ENCODE measurements at places on chromosomes 16 and 17.
A peak's percentile ranks its signal among the peaks of the same experiment; 100 is the strongest.

- no peak for DNase-seq
These were observed 7.6 kb upstream of the RPH3AL start for GRCh38 chr17:360092-360750.

- DNase-seq, result no peak
These were observed 43.7 kb downstream of the TMEM132E start for GRCh38 chr17:34622862-34623623.

GRCh38 chr17:55635253-55635914, 87.3 kb downstream of the TMEM100 start:
- no peak for DNase-seq

DNA sequence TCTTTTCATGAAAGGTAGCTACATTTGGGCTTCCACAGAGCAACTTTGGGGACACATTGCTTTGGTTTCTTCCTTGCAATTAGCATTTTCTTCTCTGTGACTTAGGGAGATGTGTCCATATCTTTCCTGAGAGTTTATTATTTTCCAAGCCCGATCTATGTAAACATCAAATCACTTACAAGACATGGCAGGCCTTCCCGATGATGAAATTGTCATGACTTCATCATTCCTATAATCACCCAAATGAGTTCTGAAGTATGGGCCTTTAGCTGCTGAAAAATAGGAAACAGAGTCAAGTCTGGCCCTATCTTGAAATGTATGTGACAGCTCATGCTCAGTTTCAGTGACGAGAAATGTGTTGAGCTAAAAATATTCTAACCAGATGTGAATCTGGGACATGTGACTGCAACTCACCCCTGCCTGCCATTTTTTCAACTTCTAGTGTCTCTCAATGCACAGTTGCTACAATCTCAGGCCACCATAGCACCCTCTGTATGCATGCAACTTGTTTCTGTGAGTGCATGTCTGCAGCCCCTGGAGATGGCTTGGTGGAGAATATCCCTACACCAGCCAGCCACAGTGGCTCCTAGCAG, 199.6 kb upstream of the MAF start:
- no peak for DNase-seq

DNA sequence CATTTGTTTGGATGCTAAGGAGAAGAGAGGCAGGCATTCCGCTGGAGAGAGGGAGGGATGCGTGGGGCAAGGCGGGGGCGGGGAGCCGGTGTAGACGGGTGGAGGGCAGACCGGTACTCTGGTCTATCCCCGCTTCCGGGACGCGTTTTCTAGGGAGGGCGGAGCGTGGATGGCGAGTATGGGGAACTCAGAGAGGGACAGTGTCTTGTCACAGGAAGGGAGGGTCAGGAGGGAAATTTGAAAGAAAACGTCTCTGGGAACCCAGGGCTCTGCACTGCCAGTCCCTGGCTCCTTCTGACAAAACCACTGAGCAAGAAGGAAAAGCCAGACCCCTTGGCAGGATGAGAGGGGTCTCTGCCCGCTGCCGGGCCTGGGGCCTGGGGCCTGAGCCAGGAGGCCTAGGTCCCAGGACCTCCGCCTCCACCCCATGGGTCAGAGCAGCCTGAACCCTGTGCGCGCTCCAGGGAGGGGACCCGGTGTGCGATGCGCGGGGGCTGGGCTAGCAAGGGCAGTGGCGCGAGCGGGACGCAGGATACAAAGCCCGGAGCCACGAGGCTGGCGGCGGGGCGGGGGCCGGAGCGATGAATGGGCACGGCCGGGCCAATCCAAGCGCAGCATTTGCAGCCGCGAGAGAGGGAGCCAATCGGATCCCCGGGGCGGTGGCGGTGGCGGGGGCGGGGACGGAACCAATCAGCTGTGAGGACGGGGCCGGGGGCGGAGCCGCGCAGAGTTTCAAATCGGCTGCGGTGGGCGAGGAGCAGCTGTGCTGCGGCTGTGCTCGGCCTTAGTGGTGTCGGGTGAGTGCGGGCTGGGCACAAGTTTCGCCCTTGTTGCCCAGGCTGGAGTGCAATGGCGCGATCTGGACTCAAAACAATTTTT, at the start of gene PIMREG:
TSS of gene PIMREG (plus strand) at position 764 of the 879 bp plus-strand sequence. CDS start 656 bp downstream, outside the sequence.
- peak; percentile 90 for DNase-seq

GRCh38 chr17:9887508-9887907, 17.6 kb downstream of the RCVRN start:
- DNase-seq, result no peak

GRCh38 chr17:69388822-69389442, 25.6 kb upstream of the MAP2K6 start:
- DNase-seq, result no peak

- no peak for DNase-seq
These were observed 37.5 kb downstream of the TEKT3 start for GRCh38 chr17:15303851-15304250.

DNA sequence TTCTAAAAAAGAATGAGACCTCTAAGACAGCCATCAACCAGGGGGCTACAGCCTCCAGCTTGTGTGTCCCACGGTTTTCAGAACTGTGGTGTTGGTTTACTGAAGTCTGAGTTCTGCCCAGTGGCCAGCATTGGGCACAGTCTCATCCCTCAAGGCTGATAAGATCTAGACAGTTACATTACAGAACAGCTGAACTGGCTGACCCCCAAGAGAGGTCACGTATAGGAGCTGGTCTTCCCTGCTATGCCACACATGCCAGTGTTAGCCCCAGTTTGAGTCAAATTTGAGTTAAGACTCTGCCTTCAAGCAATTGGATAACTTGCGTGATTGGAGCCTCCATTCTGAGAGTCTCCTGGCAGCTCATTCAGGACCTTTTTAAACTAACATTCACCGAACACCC, 14.8 kb upstream of the NUP93 start:
- DNase-seq, result no peak

GRCh38 chr17:33811004-33811760, 443.9 kb upstream of the CCL2 start:
- no peak for DNase-seq

DNA sequence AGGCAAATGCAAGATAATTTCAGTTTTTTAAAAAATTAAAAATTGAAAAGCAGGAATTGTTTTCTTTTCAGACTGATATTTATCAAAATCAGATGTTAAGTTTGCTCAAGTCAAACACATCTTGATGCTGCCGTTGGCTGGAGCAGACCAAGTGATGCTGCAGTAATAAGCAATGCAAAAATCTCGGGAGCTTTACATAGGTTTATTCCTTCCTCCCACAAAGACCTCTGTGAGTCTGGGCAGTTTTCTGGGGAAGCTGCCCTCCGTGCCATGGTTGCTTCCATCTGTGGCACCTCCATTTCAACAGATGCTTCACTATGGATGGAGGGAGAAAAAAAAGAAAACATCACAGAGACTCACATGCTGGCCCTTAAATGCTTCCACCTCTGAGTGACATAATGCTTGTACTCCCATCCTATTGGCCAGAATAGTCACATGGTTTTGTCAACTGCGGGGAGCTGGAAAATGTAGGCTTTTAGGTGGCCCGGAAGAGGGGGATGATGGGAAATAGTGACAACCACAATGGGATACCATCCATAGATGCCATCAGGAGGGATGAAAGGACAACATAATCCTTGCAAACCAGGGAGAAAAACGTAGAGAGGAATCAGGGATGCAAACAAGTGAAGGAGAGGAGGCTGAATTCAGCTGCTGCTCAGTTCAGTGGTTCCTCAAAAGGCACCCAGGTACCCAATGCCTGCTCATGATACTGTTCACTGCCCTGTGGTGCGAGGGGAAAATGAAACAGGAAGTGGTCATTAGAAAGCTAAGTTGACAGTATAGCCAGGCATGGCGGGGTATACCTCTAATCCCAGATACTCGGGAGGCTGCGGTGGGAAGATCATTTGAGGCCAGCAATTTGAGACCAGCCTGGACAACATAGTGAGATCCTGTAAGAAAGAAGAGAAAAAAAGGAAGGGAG, 13.5 kb upstream of the ERCC4 start:
- no peak for DNase-seq

GRCh38 chr16:78748220-78748929, 648.9 kb downstream of the WWOX start:
- DNase-seq, result no peak

DNA sequence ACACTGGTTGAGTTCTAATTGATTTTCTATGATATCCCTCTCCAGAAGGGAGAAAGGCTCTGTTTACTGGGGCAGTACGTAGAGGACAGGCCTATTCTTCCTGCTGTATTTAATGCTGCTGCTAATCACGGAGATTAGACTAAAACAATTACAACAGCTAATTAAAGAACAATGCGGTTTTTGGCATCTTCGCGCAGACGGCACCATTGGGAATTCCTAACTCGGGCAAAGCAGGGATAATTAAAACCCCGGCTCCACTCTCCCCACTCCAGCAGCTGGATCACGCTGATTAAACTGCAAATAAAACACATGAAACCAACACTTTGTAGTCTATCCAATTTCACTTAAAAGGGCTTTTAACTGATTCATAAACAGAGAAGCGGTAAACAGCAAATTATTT, 147.6 kb downstream of the XYLT1 start:
- DNase-seq, result no peak

DNA sequence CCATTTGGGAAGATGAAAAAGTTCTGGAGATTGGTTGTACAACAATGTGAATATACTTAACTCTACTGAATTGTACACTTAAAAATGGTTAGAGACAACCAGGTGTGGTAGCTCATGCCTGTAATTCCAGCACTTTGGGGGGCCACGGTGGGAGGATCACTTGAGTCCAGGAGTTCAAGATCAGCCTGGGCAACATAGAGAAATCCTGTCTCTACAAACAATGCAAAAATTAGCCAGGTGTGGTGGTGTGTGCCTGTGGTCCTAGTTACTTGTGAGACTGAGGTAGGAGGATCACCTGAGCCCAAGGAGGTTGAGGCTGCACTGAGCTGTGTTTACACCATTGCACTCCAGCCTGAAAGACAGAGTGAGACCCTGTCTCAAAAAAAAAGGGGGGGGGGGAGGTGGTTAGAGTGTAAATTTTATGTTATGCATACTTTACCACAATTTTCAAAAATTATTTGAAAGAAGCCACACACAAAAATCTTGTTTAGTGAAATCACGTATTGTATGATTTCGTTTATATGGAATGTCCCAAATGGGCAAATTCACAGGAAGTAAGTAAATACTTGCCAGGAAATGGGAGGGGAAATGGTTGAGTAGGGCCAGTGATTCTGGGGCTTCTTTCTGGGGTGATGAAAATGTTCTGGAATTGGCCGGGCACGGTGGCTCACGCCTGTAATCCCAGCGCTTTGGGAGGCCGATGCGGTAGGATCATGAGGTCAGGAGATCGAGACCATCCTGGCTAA, 37.1 kb upstream of the AMZ2 start:
- no peak for DNase-seq

- no peak for DNase-seq
These were observed 287.4 kb downstream of the SEC14L1 start for GRCh38 chr17:77428020-77428748.

GRCh38 chr16:48231727-48232492, 12.2 kb upstream of the LONP2 start:
- no peak for DNase-seq

DNA sequence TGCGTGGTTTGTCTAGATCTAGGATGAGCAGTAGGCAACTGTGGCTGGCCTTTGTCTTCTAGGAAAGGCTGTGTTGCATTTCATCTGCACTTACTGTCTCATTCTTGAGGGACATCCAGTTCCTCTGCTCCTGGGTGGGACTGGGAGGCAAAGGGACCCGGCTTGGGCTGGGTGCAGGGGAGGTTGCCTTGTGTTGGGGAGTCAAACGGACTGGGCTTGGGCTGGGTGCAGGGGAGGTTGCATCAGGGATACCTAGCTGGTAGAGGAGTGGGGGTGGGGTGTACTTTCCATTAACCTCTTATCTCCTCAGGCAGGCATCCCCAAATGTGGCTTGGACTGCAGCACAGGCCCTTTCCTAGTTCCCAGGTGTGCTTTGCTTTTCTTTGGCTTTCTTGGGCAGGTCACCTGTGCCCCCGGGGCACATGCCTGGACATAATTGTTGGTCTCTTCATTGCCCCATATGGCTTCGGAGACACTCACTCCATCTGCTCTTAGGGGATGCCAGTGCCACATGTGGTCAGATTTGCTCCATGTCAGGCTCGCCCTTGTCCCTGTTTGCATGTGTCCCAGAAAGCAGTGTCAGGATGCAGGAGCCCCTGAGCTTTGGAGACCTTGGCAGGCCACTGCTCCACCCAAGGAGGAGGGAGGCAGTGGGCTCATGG, 1682.9 kb downstream of the TP53TG3F start:
- no peak for DNase-seq

- DNase-seq, result peak; percentile 67
These were observed 134.2 kb downstream of the USP22 start for GRCh38 chr17:20908313-20909267.

- no peak for DNase-seq
These were observed 18.0 kb upstream of the GSE1 start for GRCh38 chr16:85594978-85595661.

DNA sequence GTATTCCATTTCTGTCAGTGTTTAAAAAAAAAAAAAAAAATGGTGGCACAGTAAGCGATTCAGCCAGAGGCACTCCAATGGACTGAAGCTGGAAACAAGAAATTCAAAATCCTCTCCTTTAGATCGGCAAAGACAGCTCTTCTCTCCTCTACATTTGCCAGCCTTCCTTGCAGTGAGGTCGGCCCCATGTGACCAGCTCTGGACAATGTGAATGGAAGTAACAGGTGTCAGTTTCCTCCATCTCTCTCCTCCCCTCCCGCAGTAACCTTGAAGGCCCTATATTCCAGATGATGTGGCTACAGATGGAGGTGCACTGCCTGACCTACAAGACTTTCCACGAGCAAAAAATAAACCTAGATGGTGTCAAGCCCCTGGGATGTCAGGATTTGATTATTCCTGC, 15.0 kb downstream of the CUEDC1 start:
- no peak for DNase-seq

- no peak for DNase-seq
These were observed 5.0 kb downstream of the HBQ1 start for GRCh38 chr16:185213-185612.

DNA sequence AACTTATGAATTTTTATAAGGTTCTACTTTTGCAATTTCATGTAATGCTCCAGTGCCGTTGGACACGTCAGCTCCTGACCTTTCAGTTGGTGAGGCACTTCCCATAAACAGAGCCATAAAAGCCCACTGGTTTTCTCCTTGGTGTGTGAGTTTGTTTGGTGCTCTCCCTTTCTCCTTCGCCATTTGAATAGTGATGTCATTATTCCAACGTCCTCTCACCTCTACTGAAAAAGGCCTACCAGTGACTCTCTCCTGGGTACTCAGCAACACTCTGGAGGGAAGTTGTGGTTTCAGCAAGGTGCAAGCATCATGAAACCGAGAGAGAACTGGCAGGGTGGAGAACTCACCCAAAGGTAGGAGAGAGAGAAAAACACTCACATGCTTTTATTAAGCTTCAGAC, 29.6 kb upstream of the HNF1B start:
- no peak for DNase-seq

GRCh38 chr16:89089120-89089519, 4.5 kb upstream of the ACSF3 start:
- no peak for DNase-seq

- DNase-seq, result no peak
These were observed 101.2 kb downstream of the SALL1 start for GRCh38 chr16:51049678-51050376.

GRCh38 chr16:56915336-56916119, 16.4 kb upstream of the HERPUD1 start:
- no peak for DNase-seq

All from activated CD4-positive, alpha-beta T cell treated with anti-CD3 and anti-CD28 coated beads, Interleukin-2, amount 50 U/mL, for 24 hours (primary cell).